ENCODE measurements at places on chromosomes 6 and 20.

GRCh38 chr6:65745614-65746013, 38.6 kb upstream of the EYS start:
- DNase-seq, result no peak

- no peak for DNase-seq
Observed at GRCh38 chr6:51996296-51996947, 91.0 kb downstream of the PKHD1 start.

DNA sequence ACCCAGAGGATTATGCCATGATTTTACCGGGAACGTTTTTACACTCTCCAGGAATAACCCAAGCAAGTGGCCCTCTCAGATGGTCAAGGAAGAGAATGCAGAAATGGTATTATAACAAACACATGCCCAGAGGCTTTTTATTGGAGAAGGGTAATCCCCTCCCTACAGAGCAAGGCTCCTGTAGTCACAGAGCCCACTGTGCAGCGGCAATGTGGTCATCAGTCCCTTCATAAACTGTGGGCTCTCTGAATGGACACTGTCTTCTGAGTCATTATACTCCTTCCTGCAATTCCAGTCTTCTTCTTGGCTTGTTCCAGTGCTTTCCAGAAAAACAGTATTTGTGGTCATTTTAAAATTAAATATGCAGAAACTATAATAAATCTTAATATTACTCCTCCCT, 74.7 kb downstream of the LAMA4 start:
- no peak for DNase-seq

DNA sequence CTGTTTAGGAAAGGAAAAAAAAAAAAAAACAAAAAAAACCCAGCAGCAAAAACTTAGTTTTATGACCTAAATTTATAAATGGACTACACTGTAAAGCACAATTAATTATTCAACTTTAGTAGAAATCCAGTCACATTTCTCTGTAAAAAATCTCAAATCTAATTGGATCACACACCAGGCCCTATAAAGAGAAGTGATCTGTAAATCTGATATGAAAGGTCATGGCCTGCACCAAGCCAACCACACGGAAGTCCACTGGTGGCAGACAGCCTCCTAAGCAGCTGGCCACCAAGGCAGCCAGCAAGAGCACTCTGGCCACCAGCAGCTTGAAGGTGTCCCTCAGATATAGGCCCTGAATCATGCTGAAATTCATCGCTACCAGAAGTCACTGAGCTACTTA, 131.6 kb downstream of the HFE start:
- no peak for DNase-seq

GRCh38 chr6:25889877-25890853, 16.1 kb upstream of the SLC17A3 start:
- DNase-seq, result peak; percentile 48

DNA sequence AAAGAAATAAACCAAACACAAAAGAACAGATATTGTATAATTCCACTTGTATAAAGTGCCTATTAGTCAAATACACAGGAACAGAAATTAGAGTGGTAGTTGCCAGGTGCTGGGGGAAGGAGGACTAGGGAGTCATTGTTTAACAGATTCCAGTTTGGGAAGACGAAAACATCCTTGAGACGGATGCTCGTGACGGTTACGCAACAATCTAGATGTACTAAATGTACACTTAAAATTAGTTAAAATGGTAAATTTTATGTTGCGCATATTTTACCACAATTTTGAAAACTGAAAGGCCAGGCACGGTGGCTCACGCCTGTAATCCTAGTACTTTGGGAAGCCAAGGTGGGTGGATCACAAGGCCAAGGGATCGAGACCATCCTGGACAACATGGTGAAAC, 111.0 kb downstream of the PKHD1 start:
- no peak for DNase-seq

GRCh38 chr6:129429956-129430355, 280.0 kb downstream of the ARHGAP18 start:
- no peak for DNase-seq

DNA sequence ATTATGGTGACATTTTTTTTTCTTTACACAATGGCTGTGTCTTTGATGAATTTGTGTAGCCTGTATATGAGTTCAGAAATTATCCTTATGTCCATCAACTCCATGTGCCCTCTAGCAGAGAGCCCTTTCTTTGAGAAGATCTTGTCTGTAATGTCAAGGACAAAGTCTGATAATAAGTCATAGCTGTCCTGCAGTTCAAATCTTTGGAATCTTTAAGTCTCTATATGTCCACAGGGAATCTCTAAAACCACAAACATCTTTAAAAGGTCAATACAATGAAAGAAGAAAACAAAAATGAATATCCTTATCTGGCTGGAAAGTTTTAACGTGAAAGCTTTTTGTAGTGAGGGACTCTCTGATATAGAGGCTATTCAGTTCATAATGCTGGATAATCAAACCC, 16.9 kb upstream of the TMEM14A start:
- no peak for DNase-seq

- no peak for DNase-seq
Observed at GRCh38 chr6:166972101-166972500, 15.8 kb upstream of the RNASET2 start.

DNA sequence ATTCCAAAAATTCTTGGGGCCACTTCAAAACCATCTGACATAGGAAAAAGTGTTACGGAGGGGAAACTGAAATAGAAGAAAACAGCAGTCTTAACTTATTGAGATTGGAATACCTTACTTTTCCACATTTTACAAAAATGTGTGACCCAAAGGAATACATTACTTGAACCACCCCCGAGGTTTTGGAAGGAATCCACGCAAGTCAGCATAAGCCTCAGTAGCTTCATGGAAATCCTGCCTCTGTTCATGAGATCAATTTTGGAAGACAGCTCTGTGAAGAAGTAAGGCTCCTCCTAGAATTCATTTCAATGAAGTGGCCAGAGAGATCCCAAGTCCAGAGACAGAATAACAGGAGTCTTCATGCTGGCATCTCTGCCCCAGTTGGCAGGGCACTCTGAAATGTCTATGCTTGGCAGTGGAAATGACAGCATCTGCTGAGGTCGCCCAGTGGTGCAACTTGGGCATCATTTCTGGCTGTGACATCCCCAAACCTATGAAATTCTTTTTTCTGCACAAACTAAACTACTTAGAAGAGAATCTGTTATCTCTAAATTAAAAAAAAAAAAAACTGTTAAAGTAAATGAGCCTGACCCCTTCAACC, 132.5 kb downstream of the EPM2A start:
- no peak for DNase-seq

GRCh38 chr20:31569163-31570020, 35.7 kb upstream of the ID1 start:
- peak; percentile 48 for DNase-seq

GRCh38 chr20:57507477-57507876, 17.5 kb downstream of the CTCFL start:
- no peak for DNase-seq

- DNase-seq, result peak; percentile 79
Observed at GRCh38 chr6:162177746-162178145, 549.8 kb downstream of the PRKN start.

GRCh38 chr6:39196673-39197091, 32.6 kb downstream of the KCNK5 start:
- DNase-seq, result no peak

GRCh38 chr6:146850981-146851380, 252.2 kb downstream of the ADGB start:
- DNase-seq, result no peak

GRCh38 chr6:15363164-15363522, 117.3 kb downstream of the JARID2 start:
- no peak for DNase-seq

- DNase-seq, result peak; percentile 42
Observed at GRCh38 chr6:683742-684440, 9.0 kb downstream of the EXOC2 start.

- DNase-seq, result no peak
Observed at GRCh38 chr6:158631678-158632537, 12.6 kb downstream of the DYNLT1 start.

DNA sequence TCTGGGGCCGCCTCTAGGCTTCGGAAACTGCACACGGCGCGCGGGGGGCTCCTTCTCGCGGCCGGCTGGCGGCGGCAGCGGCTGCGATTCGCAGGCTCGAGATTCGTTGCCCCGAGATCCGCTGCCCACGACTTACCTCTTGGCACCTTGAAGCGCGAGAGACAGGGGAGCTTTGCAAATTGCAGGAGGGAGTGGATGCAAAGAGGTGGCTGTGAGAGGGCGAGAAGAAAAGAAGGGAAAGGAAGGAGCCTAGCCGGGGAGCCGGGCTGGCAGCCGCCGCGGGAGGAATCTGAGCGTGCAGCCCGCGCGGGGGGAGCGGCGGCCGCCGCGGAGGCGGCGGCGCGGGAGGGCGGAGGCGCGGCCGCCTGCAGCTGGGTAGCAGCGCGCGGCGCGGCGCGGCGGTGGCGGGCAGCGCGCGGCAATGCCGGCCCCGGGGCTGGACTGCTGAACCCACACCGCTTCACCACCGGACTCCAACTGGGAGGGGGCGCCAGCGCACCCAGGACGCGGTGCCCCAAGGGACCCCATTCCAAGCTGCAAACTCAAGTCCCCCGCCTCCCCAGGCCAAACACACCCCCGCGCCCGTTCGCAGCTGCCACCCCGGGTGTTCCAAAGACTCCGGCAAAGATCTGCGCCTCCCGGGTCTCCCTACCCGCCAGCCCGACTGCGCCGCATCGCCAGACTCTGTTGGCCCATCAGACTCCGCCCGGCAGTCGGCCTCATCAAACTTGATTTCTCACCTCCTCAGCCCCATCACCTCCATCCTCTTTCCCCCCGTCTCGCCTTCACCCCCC, 44.2 kb upstream of the SUPT3H start:
- peak; percentile 16 for DNase-seq

- DNase-seq, result no peak
Observed at GRCh38 chr6:89489078-89489477, 56.1 kb downstream of the ANKRD6 start.

DNA sequence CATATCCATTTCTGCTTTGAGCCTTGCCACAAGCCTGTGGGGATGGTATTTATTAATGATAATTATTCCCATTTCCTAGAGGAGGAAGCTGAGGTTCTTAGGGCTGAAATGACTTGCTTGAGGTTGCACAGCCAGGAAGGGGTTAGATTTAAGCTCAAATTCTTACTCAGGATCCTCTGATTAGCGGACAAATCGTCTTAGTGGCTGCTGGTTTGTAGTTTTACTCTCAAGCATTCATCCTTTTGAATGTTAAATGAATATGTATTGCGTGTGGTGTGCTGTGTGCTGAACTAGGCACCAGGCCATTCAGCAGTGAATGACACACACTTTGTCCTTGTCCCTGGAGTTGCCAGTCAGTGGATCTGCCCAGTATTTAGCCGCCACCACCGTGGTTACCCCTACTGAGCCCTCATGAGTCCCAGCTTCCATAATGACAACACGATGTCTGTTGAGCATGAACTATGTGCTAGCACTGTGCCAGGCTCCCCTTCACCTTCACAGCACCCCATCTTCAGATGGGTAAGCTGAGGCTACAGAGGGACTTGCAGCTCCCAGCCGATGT, 10.0 kb downstream of the PACSIN1 start:
- no peak for DNase-seq

GRCh38 chr20:63496596-63497120, 2.2 kb downstream of the EEF1A2 start:
- no peak for DNase-seq

GRCh38 chr6:18327626-18328025, 59.5 kb upstream of the RNF144B start:
- no peak for DNase-seq

GRCh38 chr6:55833284-55833683, 42.1 kb downstream of the BMP5 start:
- DNase-seq, result no peak

DNA sequence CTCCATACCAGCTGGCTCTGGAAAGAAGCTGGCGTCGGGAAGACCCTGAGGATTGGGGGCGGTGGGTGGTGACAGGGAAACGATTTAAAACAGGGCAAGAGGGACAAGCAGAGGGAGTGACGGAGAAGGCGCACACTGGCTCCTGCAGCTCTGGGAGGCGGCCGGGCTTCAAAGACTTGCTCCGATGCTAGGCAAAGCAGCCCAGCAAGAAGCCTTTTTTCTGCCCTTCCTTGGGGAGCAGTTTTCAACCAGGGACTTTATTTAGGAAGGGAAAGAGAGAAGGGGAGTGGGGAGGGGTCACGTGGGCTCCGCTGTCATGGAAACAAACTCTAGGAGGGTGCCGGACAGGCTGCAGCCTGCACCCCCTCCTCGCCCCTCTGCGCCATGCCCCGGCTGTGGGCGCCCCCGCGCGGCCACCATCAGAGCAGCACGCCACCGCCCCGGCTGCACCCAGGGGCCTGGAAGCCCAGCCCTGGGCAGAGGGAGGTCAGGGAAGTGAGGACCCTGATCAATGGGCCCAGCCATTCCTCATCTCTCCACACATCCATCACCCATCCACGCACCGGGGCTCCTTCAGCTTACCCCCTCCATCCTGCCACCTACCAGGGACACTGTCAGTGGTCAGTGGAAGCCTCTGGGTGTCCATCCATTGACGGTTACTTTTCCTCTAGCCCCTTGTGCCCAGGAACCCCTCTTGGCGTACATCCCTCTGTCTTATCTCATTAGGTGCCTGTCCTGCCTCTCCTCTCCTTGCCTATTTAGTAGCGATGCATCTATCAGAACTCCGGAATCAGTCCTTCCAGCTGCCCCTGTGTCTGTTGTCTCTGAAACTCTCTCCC, 66.6 kb upstream of the CCDC167 start:
- DNase-seq, result peak; percentile 77

DNA sequence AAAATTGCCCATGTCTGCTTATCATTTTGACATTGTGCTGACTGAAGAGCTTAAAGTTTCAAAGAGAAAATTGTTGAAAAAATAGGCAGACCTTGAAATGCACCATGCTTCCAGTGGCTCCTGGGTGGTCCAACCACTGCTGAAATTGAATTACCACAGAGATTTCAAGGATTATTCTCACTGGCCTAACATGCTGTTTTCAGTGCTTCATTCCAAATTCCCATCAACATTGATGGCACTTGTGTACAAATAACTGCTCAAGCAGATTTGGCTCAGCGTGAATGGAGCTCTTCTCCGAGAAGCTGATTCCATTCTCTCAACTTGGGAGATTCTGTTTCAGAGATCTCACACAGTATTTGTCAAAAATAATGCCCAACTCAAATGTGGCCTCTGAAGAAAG, 75.5 kb downstream of the LAMA4 start:
- no peak for DNase-seq

DNA sequence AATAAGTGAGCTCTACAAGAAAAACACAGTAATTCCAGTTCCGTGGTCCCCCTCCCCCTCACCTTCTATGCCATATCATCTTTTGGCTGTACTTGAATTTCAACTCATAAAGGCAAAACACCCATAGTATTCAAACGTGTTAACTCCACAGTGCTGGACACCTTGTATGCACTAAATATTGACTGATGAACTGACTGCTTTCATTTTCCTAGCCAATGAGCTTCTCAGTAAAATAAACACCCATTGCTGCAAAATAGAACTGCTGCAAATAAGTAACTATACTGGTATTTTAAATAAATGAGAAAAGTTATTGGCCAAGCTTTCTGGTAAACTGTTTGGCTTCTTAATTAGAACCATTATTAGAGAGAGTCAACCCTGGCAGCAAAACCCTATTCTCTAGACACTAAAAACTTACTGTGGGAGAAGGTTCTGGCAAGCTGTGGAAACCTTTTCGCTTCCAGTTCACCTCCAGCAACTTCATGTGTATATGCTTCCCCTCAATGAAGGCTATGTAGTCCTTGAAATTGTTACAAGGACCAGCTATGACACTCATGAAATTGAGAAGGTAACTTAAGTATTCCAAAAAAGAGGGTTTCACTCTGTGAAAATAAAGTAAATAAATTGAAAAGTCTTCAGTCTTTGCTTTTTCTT, 86.0 kb downstream of the MBOAT1 start:
- no peak for DNase-seq
